GM13977 (cell line): ENCODE measurements at places on chromosomes 5 and 9.

- no peak for DNase-seq
Observed at GRCh38 chr5:142549834-142550233, 136.1 kb downstream of the FGF1 start.

GRCh38 chr5:34496701-34497469 is 159.2 kb upstream of the RAI14 start:
- DNase-seq: no peak

GRCh38 chr5:143108498-143109128 is 294.9 kb downstream of the NR3C1 start:
- no peak for DNase-seq

DNA sequence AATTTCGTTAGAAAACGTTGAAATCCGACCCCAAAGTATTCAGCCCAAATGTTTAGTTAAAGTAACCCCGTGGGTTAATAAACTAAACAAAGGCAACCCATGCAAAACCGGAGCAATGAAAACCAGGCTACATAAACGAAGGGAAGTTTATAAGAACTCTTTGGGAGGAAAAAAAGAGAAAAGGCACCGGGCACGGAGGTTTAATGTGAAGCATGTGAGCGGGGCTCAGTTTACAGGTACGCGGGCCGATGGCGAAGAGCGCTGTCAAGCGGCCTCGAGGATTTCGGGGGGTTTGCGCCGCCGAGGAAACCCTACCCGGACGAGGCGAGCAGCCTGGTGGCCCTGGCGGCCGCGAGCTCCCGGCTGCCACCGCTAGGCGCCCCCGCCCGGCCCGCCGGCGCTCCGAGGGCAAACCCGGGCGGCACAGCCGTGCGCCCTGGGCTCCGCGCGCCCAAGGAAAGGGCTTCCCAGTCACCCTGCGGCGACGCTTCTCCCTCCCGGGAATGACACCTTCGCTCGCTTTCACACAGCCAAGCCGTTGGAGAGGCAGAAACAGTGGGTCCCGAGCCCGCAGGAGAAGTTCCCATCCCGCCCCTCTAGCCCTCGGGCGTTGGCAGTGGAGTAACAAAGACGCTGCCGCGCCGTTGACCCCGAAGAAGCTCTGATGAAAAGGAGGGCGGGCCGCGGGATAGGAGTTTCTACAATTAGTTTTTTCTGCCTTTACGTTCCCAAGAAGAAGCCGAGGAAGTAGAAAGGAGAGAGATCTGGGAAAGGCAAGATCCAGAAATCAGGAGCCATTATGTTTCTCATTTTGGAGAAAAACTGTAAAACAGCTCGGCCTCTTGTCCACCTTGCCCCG is 126.0 kb downstream of the TMEM174 start:
- DNase-seq: peak; percentile 48

DNA sequence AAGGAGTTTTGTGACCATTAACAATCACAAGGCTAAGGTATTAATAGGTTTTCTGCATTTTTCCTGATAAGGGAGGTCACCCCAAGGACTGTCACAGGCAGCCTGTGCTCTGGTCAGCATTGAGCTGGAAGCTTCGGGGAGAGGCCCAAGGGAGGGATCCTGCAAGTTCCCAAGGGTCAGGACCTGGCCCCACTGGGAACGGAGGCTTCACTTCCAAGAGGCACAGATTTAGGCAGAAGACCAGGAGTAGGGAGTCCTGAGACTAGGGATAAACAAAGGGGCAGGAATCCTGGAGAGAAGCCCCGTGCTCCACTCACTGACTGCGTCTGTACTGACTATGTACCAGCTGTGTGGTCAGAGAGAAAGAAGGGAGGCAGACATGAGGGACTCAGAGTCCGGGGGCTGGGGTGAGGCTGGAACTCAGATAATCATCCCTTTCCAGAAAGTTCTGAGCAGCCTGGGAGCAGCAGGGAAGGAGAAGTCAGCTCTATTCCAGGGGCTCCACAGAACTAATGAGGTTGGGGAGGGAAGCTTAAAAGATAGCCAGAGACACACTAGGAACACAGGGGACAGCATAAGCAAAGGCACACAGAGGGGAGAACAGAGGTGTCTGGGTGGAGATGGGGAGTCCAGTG is 37.8 kb downstream of the B4GALT1 start:
- no peak for DNase-seq

- no peak for DNase-seq
Observed at GRCh38 chr5:27963050-27963783, 924.8 kb upstream of the CDH9 start.

DNA sequence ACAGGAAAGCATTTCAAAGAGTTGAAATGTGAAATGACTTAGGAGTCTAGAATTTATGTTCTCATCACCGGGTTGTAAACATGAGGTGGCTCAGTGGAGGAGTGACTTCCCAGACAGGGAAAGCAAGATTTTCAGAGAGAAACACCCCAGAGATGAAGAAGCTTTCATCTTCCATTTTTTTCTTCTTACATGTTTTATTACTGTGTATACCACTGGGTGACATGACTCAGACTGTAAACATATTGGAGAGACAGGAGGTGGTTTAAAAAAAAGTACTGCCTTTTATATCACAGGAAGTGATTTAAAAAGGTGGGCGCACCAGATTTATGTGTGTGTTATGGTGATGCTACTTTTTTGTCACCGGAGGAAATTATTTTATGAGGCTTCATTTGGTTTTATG is 209.1 kb upstream of the TUT7 start:
- DNase-seq: no peak

GRCh38 chr9:12271421-12271891 is 421.7 kb upstream of the TYRP1 start:
- DNase-seq: no peak

GRCh38 chr5:1222147-1222546 is 3.0 kb upstream of the SLC6A18 start:
- no peak for DNase-seq

GRCh38 chr9:136729144-136729543 is 13.6 kb downstream of the LCN10 start:
- DNase-seq: no peak

GRCh38 chr9:93267091-93267541 is 83.2 kb downstream of the WNK2 start:
- peak; percentile 21 for DNase-seq

DNA sequence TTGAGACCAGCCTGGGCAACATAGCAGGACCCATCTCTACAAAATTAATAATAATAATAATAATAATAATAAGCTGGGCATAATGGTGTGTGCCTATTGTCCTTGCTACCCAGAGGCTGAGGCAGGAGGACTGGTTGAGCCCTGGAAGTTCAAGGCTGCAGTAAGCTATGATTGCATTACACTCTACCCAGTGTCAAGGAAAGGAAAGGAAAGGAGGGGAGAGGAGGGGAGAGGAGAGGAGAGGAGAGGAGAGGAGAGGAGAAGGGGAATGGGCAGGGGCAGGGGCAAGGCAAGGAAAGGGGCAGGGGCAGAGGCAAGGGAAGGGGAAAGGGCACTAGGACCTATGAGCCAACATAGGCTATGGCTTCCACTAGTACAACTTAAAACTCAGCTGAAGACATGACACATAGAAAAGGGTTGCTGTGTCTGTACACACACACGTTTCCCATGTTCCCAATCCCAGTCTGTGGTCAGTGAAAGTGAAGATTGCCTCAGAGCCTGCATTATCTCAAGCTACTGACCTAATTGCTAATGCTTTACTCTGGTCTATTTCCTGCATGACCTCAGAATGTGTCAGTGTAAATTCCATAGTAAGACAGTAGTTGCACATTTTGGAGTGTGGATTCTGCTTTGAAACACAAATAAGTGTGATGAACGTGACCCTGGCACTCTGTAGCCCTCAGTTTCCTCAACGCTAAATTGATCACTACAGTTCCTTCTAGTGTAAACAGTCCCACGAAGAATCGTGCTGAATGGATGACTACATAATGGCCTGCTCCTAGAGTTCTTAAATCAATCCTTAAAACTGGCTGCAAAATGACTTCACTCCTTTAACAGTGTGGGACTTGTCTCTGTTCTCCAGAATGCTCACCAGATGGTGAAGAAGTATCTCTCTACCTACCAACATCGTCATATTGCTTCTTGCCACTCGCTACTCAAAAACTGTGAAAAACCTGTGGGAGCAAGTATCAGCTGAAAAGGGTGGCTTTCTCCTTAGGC is 497.0 kb downstream of the RAB3C start:
- no peak for DNase-seq

GRCh38 chr5:113167985-113168384 is 191.4 kb downstream of the DCP2 start:
- no peak for DNase-seq

- no peak for DNase-seq
Observed at GRCh38 chr5:175885813-175886212, 14.4 kb downstream of the CPLX2 start.

- DNase-seq: no peak
Observed at GRCh38 chr5:68408345-68408871, 192.9 kb downstream of the PIK3R1 start.

GRCh38 chr9:14480526-14480925 is 166.6 kb upstream of the NFIB start:
- DNase-seq: no peak

DNA sequence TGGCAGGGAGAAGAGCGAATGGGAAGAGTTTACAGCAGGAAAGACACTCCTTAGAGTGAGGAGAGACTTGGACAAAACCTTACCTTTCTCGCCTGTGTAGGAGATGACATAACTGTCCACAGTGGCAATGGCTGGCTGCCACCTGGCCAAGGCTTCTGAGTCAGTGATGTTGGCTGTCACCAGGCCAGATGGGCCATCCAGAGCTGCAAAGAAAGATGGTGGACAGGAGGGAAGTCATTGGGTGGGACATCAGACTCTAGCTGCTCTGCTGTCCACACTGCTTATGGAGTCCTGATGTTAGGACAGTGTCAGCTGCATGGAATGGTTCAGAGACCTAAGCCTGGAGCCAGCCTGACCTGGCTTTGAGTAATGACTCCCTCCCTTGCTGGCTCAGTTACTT is 79.8 kb downstream of the TNC start:
- no peak for DNase-seq

DNA sequence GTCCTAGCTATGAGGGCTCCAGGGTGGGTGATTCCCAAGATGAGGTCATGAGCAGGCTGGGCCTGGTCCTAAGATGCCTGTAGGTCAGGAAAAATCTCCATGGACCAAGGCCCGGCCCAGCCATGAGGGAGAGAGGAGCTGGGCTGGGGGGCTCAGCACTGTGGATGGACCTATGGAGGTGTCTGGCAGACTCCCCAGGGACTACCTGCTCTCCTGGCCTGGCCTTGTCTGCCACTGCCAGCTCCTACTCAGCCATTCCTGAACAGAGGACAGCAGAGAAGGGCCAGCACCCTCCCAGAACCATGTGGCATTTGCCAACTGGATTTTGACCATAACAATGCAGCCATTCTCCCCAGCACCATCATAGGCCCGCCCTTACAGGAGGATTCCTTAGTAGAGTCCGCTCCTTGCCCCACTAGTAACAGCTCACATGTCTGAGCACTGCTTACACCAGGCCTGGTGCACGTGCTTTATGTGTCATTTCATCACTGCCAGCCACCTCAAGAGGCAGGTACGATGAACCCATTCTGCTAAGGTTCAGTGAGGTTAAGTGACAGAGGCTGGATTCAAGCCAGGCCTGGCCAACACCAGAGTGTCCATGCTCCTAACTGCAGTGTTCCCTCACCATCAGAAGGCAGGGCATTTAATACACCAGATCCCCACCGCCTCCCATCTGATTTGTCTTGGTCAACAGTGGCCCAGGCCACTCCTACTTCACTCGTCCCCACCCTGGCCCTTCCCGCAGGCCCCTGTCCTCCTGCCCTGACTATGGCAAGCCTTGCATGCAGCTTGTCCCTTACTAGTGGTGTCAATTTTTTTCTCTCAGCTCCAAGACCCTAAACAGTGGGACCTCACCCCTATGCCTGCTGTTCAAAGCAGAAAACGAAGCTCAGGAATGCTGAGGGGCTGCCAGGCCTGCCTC is 669 bp downstream of the IL13 start:
- DNase-seq: no peak

GRCh38 chr9:102049586-102050246 is 311.3 kb upstream of the GRIN3A start:
- no peak for DNase-seq

DNA sequence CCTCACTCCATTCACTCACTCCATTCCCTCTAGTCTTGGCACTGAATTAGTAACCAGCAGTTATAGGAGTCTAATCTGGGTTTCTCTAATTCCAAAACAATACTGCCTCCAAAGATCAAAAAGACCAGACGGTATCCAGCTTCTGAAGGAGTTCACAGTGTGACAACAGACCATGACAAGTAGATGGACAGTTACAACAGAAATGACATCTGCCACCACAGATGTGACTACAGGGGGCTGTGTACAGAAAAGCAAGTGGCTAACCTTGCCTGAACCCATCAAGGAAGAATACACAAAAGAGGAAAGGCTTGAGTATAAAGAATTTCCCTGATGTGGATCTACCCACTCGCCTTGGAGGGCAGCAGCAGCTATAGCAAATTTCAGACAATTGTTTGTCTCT is 112.4 kb downstream of the ACTL7B start:
- no peak for DNase-seq

DNA sequence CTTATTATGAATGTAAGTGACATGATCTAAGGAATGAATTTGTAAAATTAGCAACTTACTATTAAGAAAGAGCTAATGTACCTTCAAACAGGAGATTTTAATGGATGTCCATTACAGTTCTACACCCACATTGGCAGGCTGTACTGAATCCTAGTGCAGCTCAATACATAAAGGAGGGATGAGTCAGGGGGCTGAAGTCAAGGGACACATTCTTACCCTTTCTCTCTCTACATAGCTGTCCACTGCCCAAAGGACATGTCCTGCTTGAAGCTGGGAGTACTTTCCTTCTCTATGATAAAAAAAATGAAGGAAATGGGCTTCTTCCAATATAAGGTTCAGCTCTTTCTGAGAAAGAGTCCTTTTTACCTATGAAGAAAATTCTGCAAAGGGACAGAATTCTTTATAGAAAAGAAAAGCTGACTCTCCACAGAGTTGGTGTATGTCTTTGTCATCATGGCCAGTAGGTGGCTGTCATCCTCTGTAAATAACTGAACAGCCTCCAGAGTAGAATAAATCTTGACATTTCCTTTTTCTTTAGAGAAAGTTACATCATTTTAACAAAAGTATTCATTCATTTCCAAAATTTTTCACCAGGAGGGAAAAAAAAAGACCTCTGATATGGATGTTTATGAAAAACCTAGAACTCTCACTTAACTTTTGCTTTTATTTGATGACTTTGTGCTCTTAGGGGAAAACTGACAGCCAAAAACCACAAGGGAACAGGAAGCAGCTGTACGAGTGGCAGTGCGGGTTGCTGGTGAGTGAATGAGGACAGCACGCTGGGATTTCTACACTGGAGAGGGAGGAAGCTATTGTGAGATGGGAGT is 13.1 kb upstream of the IFNA14 start:
- peak; percentile 32 for DNase-seq

GRCh38 chr9:8705861-8706260 is 906.3 kb upstream of the DMAC1 start:
- no peak for DNase-seq
